ENCODE measurements at places on chromosomes 2 and 18.
A peak's percentile ranks its signal among the peaks of the same experiment; 100 is the strongest.

DNA sequence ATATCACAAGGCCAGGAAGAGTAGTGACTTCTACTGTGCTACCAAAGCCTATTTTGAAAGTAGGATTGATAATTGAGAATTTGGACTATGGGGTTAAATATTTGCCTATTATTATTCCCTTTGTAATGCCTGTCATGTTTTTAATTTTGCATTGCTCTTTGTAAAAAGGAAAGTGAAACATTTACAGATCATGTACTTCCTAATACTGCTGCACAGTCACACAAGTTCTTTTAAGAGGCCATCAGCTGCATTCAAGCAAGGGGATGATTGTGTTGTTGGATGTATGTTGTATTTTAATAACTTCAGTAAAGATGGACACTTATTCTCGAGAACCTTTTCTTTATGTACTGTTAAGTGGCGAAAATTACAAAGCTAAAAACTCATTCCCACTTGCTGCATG is 70.1 kb downstream of the PLEKHA3 start:
- no peak for DNase-seq

DNA sequence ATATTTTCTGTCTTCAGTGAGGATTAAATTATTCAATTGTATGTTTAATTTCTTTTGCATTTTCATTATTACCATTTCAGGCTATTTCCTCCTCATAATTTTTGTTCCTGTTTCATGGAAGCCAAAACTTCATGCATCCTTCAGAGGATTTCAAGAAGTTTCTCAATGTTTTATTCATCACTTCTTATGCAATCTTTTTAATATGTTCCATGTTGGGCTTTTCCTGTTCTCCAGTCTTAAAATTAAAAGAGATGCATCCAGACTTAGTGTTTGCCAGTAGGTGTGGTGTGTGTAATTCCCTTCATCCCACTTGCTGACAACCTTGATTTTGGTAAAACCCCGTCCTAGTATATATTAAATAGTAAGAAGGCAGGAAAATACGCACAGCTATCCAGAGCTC is 190.0 kb downstream of the EN1 start:
- no peak for DNase-seq

DNA sequence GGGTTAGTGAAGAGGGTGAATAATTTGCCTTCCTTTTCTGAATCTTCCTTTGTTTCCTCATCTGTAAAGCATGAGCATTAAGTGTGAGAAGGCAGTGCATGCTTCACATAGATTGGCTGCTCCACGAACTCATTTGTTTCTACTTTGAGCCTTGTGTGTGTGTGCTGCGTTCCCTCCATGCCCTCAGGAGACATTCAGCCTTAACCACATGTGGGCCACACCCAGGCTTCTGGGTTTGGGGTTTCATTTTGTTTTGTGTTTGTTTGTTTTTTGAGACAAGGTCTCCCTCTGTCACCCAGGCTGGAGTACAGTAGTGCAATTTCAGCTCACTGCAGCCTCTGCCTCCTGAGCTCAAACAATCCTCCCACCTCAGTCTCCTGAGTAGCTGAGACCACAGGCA is 843.3 kb downstream of the GALR1 start:
- DNase-seq = peak; percentile 6

DNA sequence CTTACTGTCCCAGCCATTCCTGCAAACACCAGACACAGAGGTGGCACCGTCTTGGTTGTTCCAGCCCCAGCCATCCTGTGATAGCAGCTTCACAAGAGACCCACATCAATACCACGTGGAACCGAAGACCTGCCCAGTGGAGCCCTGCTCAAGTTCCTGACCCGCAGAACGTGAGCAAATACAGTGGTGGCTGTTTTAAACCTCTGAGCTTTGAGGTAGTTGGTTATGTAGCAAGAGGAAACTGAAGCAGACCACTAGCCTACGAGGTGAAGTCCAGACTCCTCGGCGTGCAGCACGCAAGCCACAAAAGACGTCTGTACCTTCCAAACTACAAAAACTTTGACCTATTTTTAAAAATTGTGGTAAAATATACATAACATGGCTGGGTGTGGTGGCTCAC is 96.1 kb upstream of the ODC1 start:
- no peak for DNase-seq

GRCh38 chr2:129255610-129256313 is 723.7 kb upstream of the RAB6C start:
- DNase-seq = no peak

DNA sequence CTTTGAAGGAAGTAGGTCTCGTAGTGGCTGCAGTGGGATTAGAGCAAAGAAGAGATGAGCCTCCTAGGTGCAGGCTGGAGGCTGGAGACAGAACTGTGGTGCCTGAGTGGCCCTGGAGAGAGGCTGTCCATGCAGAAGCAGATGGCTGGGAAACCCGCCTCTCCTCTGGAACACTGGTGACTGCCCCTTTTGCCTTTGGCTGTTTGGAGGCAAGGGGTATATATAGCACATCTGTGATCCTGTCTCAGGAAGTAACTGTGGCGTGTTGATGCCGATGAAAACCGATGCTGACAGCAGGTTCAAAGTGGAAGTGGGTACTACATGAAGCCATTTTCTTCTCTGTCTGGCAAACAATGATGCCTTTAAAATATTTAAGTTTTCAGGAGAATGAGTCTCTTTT is 43.5 kb downstream of the SLC9A2 start:
- DNase-seq = no peak

GRCh38 chr2:54722641-54723040 is 821 bp upstream of the EML6 start:
- no peak for DNase-seq

DNA sequence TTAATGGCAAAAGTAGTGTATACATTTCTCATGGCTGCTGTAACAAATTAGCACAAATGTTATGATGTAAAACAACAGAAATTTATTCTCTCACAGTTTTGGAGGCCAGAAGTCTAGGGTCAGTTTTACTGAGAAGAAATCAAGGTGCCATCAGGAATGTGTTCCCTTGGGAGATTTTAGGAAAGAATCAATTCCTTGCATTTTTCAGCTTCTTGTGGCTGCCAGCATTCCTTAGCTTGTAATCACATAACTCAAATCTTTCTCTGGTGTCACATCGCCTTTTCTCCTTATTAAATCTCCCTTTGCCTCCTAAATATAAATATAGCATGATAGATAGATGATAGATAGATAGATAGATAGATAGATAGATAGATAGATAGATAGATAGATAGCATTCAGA is 307.0 kb upstream of the REG3G start:
- DNase-seq = no peak

DNA sequence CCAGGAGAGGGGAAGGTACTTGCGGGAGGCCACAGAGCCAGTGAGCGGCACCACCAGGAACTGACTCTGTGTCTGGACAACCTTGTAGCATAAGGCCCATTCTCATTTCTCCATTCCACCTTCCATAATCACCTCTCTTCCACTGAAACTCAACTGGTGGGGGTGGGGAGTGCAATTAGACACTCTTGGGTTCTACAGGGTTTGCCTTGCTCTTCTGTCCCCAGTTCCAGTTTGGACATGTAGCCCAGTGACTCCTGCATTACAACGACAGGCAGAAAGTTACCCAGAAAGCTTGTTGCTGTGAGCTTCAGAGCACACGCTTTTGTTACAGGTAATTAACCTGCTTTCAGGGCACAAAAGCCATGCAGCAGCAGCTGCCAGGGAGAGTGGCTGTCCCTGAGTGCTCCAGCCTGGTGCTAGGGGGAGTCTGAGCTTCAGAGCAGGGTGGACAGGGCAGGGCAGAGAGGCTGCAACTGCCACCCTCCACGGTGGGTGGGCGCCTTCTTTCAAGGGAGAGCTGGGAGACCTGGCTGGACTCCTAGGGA is 65.2 kb downstream of the COPS8 start:
- DNase-seq = no peak

GRCh38 chr2:231191896-231192872 is 6.2 kb upstream of the ARMC9 start:
- DNase-seq = peak; percentile 61

- no peak for DNase-seq
These were observed 55.4 kb upstream of the CCBE1 start for GRCh38 chr18:59752666-59753065.

DNA sequence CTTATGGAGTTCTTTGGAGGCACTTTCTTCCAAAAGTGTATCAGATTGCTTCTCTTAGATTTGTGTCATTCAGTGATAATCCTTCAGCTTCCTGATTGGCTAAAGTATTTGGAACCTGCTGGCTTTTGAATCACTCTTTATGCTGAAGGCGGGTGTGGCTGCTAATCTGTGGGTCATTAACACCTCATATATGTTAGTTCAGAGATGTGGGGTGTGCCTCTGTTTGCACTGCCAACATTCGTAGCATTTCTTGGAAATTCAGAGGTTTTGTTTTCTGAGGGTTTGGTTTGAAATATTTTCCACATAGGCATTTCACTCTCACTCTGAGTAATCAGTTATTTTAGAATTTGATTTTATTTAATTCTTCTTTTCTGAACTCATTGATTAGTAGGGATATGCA is 1604.4 kb upstream of the ACVR2A start:
- no peak for DNase-seq

DNA sequence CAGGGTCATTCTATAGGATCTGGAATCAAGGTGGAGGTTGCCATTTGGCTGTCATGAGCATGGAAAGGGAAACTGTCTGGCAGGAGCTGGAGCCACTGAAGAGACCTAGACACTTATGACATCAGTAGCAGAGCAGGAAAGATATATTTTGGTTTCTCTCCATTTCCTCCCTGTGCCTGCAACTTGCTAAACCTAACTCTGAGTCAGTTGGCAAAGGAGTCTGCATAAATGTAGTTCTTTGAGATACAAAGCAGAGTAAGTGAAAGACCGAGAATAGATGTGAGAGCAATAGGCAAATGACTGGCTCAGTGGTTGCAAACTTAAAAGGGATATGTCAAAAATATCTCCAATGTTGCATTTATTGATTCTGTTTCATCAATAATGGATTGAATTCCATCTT is 757.7 kb downstream of the KCNJ3 start:
- no peak for DNase-seq

GRCh38 chr2:43265001-43265400 is 38.6 kb upstream of the ZFP36L2 start:
- DNase-seq = no peak

GRCh38 chr2:132991471-132992045 is 321.6 kb upstream of the LYPD1 start:
- DNase-seq = no peak

DNA sequence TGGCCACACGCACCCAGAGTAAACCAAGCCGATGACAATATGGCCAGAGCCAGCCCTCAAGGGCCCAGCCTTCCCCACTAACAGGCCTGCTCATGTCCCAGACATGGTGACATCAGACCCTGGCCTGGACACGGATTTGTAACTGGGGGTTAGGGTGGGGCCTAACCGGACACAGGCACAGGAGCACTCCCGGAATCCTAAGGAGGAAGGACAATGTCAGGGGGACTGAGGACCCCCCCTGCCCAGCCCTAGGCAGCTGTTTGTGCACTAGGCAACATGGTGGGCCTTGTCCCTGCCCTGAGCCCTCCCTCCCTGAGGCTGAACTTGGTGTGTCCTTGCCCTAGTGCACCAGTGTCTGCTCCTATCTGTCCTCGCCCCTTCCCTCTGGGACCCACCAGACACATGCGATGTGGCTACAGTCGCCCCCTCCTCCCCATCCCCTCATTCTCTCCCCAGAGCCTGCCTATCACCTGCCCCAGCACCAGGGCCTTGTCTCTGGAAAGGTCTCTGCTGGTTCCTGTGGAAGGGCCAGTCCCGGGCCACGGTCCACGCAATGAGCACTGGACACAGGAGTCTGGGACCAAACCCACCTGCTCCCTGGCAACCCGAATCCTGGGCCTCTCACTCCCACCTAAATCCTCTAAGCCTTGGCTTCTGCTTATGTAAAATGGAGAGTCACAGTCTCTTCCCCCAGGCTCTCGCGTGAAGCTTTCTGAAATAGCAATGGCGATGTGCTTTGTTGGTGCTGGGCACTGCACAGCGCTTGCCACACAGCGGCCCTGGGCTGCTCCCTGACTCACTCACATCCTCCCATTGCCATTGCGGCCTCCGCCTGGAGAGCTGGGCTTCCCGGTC is 76.5 kb upstream of the RAB6C start:
- no peak for DNase-seq

DNA sequence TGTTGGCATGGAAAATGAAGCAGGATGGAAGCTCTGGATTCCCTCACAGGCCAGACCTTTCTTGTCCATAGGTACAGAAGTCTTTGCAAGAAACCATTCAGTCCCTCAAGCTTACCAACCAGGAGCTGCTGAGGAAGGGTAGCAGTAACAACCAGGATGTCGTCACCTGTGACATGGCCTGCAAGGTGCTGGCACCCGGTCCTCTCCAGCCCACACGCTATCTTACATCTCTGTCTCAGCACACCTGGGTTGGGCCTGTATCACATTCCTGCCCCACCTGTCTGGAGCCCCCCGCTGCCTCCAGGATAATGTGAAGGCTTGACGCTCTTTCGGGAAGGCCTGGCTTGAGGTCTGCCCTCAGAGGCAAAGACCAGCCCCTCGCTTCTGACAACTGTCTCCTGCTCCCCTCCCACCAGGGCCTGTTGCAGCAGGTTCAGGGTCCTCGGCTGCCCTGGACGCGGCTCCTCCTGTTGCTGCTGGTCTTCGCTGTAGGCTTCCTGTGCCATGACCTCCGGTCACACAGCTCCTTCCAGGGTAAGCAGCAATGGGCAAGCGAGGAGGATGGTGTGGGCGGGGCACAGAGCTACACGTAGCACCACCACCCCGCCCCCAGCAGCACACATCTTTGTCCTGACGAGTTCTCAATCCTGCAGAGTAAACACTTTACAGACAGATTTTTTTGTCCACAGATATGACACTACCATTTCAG is 6.0 kb downstream of the TMEM214 start:
- no peak for DNase-seq

DNA sequence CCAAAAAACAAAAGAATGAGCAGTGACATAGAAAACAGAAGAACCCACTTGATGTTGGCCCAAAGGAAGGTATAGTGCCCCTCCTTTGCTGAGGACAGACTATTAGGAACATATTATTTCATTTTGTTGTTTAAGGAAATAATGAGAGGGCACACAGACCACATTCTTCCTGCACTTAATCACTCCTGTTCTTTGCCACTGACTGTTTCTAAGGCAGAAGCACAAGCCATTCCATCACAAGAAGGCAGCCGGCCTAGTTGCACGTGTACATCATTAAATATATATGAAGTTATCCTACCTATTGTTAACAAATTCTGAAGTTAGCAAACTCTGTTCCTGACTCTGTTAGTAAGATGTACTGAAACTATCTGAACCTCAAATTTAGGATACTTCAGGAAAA is 110.0 kb downstream of the LNPK start:
- DNase-seq = no peak

GRCh38 chr18:25062720-25063119 is 289.2 kb downstream of the ZNF521 start:
- no peak for DNase-seq

- DNase-seq = no peak
These were observed 156.4 kb upstream of the SH3BP4 start for GRCh38 chr2:234795272-234795920.

GRCh38 chr2:123993728-123994323 is 31.3 kb upstream of the CNTNAP5 start:
- DNase-seq = peak; percentile 43

DNA sequence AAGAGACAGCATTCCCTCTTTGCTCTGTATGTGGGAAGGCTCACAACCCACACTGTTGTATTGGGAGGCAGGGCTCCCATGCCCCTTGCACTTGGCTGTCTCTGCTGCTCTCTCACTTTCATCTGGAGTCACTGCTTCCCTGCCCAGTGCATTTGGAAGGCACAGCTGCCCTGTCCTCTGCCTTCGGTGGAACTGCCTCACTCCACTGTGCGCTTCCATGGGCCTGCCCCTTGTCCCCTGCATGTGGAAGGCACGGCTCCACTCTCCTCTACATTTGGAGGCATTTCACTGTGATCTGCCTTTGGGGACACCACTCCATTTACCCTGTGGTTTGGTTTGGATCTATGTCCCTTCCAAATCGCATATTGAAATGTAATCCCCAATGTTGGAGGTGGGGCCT is 9.1 kb upstream of the PROM2 start:
- DNase-seq = no peak
